Smooth muscle cell of the umbilical artery (primary cell): ENCODE measurements at places on chromosomes 6 and 20. TPM values are rescaled to one million over a fixed set of nuclear protein-coding genes. Genes with fewer than 3 reads are reported as not detected.

Gene BNIP5
- total RNA-seq = not detected in 2 replicates

Gene GCLC
- 17.6 and 20.5 TPM in 2 replicates for total RNA-seq

Gene ASIP
- total RNA-seq = not detected in 2 replicates

Gene CD83
- 1.2 and 1.7 TPM in 2 replicates for total RNA-seq

Gene VPS52
- 32.4 and 33.9 TPM in 2 replicates for total RNA-seq

Gene AKAP12
- total RNA-seq = 47.5 and 99.7 TPM in 2 replicates

Gene ABRACL
- total RNA-seq = 28.8 and 30.0 TPM in 2 replicates

Gene ARMH2
- not detected in 2 replicates for total RNA-seq

Gene FAM83C
- total RNA-seq = not detected in 2 replicates

Gene NOX3
- total RNA-seq = not detected in 2 replicates

Gene TGM3
- not detected in 2 replicates for total RNA-seq

Gene NNAT
- total RNA-seq = 0.42 TPM in 1 of 2 replicates, not detected in the other
